ENCODE measurements at places on chromosomes 5 and 9.

GRCh38 chr5:45521067-45521466 lies 175.1 kb downstream of the HCN1 start:
- DNase-seq: no peak

GRCh38 chr5:39670955-39671354 lies 246.2 kb upstream of the DAB2 start:
- DNase-seq: no peak

GRCh38 chr5:119290161-119290569 lies 65.7 kb upstream of the TNFAIP8 start:
- no peak for DNase-seq

GRCh38 chr9:104245925-104246324 lies 151.8 kb downstream of the SMC2 start:
- DNase-seq: no peak

DNA sequence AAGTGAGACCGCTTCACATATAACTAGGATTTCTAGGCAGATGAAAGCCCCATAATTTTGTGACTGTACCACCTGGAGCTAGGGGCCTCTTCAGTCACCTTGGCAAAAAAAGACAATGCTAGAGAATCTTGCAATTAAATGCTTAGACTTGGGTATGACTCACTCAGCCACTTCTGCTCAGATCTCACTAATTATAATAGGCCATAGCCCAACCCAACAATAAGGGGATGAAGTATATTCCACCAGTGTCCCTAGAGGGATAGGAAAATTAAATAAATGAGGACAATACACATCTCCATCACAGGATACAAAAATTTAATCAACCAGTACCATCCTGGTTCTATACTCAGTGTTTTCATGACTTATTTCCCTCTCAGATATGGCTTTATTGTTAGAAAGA lies 1079.9 kb upstream of the C9orf72 start:
- DNase-seq: no peak

- DNase-seq: no peak
These were observed 248.2 kb downstream of the ACTL7B start for GRCh38 chr9:108607607-108608006.

GRCh38 chr5:176365351-176366231 lies at the start of gene ARL10:
Gene ARL10, plus strand, starts transcription at chr5:176365487. Its CDS starts 77 bp downstream, at chr5:176365564.
- DNase-seq: peak; percentile 36

GRCh38 chr9:79264041-79264440 lies 307.7 kb upstream of the TLE4 start:
- DNase-seq: no peak

- no peak for DNase-seq
These were observed 35.0 kb downstream of the AGXT2 start for GRCh38 chr5:35012796-35013195.

GRCh38 chr9:116061546-116062205 lies 91.9 kb upstream of the PAPPA start:
- no peak for DNase-seq

- no peak for DNase-seq
These were observed 8.8 kb downstream of the CDO1 start for GRCh38 chr5:115807654-115808052.

- no peak for DNase-seq
These were observed 124.5 kb downstream of the GDNF start for GRCh38 chr5:37715361-37715760.

DNA sequence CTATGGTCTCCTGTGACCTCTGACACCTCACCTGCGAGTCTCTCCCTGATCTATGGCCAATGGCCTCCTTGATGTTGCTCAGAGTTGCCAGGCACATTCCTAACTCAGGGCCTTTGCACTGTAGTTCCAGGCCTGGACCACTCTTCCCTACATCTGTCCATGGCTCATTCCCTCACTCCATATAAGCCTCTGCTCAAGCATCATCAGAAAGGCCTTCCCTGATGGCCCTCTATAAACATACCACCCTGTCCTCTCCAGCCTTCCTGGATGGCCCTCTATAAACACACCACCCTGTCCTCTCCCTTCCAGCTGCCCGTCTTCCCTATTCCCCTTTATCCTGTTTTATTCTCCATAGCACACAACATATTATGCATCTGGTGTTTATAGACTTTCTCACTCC lies 102.8 kb downstream of the GTF3C4 start:
- DNase-seq: no peak

GRCh38 chr5:72206160-72206559 lies 98.9 kb downstream of the MAP1B start:
- no peak for DNase-seq

DNA sequence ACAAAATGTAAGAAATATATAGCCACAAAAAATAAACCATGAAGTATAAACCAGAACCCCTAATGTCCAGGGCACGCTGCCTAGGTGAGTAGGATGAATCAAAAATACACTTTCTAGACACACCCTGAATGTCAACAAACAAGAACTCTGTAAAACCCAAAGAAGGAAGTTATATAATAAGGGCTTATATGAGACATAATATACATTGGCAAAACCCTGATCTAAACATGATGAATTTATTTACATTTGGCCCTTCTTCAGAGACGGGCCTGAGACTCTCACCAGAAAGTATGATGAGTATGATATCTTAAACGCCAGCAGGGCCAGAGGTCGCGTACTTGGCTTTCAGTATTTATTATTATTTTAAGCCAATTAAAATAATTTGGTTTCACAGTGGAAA lies 125.1 kb upstream of the FST start:
- no peak for DNase-seq

DNA sequence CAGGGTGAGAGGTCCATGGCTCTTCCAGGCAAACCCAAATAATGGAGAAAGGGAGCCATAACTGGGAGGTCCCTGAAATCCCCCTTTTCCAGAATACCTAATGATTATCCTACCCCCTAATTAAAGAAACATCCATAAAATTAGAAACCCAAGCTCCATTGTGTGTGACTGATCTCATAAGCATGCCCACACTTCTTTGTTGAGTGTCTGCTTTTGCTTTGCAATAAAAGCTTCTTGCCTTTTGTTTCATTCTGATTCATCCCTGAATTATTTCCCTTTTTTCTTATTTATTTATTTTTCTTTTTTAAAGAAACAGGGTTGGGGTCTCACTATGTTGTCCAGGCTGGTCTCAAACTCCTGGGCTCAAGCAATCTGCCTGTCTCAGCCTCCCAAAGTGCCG lies 33.1 kb downstream of the BTF3 start:
- no peak for DNase-seq

GRCh38 chr9:4297786-4298254 lies 2.0 kb downstream of the GLIS3 start:
- no peak for DNase-seq

DNA sequence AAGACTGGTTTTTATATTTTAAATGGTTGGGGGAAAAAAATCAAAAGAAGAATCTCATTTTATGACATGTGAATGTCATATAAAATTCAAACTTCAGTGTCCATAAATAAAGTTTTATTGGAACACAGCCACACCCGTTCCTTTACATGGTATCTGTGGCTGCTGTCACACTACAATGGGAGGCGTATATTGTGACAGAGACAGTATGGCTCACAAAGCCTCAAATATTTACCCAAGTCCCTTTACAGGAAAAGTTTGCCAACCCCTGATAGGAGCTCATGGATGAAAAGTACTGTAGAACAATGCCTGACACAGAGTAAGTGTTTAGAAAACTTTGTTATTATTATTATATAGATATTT lies 5.2 kb upstream of the DUSP1 start:
- no peak for DNase-seq

GRCh38 chr9:37100327-37100726 lies 20.0 kb upstream of the ZCCHC7 start:
- DNase-seq: no peak

DNA sequence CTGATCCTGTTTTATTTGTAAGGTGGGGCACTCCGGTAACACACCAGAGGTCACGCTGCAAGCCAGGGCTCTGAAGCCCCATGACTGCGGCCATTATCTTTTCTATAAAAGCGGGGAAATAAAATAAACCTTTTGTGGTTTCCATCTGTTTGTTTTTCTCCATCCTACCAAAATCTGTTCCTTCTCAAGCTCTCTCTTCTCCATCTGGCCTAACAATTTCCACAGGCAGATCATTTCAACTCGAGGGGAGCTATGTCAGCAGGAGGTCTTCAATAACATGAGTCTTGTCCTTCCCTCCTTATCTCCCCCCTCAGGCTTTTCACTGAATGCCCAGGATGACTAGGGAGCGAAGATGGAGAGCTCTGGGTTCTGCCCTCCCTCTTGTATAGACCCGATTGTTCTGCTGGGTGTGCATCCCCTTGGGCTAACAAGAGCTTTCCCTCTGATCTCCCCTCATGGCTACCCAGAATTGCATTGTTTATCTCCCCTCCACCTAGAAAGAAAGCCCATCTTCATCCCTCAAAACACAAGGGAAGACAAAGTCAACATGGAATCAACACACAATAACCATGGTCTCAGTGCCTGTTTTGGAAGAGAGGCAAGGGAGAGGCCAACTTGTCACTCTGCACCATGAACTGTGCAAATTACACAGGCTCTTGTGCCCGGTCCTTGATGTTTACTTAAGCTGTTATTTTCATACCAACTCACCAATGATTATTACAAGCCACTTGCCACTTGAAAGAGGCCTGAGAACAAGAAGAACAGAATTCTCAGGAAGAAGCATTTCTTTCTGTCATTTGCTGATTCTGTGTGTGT lies 187.8 kb downstream of the FANCC start:
- DNase-seq: no peak

DNA sequence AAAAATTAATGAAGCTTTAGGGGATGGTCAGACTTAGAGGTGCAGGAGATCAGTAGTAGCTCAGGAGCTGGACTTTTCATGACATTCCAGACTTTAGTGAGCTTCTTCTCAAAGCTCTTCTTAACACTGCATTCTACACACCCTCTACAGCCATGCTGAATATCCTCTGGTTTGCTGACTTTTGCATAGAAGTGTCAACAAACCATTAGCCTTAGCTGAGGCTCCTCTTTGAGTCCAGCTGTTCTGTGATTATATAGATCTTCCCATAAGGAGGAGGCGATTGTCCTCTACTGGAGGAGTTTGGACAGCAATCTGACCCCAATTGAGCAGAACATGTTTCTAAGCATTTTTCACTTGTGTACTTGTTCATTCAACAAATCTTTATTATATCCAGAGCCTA lies 75.0 kb upstream of the RUSC2 start:
- no peak for DNase-seq

GRCh38 chr5:3639175-3639574 lies 43.5 kb downstream of the IRX1 start:
- no peak for DNase-seq

DNA sequence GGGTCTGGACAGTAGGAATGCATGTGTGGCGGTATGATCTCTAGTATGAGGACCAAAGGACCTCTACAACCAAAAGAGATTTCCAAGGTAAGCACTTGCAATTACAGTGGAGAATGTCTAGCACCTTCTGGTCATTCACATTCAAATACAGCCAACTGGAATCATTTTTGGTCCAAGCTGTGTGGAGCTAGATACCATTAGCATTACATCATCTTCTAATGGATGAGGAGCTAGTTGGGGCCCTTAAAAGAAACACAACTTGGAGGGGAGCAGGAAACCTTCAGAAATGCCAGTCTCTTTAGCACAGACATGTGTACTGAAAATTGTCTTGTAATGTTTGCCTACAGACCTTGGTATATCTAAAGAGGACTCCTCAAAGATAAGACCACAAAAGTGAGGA lies 244.7 kb downstream of the BNC2 start:
- no peak for DNase-seq

- no peak for DNase-seq
These were observed 187.6 kb downstream of the PCSK1 start for GRCh38 chr5:96245140-96246091.

DNA sequence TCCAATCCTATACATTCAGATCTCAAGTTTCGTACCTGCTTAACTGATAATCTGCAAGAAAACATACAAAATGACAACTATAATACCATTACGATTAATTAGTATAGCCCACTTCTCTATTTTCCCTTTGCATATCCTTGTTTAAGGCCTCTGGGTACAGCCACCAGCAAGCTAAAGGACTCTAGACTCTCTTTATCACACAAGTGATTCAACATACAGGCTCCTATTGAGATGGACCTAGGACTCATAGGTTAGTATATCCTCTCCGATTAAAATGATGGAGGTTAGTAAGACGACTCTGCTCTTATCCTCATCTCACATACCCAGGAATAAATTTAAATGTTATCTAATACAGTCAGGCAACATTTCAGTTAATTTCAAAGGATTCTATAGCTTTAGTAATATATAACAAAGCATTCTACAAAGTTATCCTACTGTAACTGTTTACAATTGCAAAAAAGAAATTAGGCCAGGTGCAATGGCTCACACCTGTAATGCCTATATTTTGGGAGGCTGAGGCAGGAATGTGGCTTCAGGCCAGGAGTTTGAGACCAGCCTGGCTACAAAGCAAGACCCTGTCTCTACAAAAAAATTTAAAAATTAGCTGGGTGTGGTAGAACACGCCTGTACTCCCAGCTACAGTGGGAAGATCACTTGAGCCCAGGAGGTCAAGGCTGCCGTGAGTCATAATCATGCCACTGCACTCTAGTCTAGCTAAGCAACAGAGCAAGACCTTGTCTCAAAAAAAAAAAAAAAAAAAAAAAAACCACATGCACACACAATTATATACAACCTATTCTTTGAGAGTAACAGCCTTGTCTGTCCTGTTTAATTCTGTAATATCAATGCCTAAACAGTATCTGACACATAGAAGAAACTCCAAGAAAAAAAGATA lies 15.4 kb downstream of the HAUS6 start:
- no peak for DNase-seq

DNA sequence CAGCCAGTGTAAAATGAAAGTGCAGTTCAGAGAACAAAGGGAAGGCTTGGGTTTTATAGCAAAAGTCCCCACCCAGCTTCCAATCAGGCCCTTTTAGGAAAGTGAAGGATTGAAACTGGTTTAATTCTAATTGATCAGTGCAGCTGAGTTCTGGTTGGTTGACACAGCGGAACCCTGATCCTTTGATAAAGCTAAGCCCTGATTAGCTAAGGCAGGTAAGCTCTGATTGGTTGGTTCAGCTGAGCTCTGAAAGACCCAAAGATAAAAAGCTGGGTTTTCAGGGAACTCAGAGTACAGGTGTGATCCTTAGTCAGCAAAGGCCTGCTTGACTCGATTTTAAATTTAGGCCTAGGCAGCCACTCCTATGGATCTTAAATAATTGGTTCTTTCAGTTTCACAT lies 70.8 kb upstream of the PRRC1 start:
- no peak for DNase-seq

DNA sequence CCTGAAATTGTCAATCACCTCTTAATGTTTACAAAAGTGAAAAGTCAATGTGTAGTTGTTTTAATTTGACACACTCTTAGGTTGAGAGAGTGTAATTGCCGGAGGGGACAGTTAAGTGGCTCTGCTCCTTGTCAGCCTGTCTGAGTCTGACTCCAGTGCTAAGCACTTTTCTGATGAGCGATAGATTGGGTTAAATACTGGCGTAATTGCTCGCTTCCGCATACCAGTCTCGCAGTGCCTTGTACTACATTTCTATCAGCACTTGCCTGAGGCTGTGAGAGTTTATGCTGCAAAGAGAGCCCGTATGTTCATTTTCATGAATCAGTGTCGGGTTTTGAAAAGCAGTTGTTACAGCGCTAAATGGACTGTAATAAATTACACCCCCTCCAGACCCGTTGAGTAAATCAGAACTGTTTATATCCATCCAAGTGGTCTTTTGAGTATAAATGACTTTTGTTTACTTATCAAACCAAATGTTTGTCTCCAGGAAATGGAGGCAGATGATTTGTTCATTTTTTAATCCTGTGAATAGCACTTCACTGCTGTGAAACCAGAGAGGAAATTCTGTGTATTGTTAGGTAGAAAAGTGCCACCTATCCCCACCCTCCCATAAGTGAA lies 41.0 kb upstream of the DMRT3 start:
- no peak for DNase-seq
